GF-D8 (cell line): ENCODE measurements at places on chromosomes 11 and 22.

GRCh38 chr22:39090426-39091064 lies 6.5 kb upstream of the APOBEC3H start:
- DNase-seq = no peak

DNA sequence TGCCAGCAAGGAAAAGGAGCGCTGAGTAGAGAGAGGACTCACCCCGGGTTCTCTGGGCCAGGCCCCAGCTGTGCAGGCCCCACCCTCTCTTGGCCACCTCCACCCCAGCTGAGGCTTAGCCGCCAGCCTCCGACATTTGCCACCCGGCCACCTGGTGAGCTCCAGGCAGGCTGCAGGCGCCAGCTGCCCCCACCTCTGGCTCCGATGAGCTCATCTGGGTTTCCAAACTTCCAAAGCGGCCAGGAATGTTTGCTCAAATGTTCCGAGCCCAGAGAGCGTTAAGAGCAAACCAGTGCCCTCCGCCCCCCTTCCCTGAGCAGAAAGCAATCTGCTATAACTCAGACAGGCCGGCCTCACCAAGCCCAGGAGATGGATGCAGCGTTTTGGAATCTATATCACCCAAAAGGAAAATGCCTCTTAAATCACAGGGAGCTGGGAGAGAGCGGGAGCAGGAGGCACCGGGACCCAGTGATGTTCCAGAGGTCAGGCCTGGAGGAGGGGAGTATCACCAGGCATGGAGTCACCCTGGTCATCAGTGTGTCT lies 9.1 kb upstream of the MN1 start:
- no peak for DNase-seq

DNA sequence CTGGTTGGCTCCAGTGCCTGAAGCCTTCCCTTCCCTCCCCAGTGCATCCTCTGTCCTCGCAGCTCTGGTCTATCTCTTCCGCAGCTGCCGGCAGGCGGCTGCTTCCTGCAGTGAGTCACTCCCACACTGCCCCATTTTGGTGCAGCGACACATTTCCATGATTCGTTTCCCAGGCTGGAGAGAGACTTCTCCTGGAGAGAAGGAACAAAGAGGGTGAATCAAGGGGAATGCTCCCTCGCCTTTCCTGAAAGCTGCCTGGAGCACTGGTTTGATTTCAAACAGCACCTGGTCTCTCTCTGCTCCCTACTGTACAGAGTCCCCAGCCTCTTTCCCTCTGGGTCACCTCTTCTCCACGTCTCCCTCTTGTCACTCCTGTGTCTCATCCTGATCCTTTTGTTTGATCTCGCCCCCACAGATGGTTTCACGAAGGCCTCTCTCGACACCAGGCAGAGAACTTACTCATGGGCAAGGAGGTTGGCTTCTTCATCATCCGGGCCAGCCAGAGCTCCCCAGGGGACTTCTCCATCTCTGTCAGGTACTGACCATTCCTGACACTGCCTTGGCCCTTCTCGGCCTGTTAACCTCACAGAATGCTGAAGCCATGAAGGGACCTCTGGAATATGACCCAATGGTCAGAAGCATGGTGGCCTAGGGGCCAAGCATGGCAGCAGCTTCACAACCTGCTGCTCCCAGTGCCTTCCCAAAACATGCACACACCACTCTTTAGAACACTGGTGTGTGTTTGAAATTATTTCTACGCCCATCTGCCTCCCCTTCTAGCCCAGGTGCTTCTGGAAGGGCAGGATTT lies at the start of gene TMA7B:
TSS of gene TMA7B (plus strand) at position 758 of the 808 bp plus-strand sequence. CDS start 3,978 bp downstream, outside the sequence.
- DNase-seq = no peak

GRCh38 chr22:37672206-37672919 lies 3.1 kb upstream of the LGALS1 start:
- no peak for DNase-seq

DNA sequence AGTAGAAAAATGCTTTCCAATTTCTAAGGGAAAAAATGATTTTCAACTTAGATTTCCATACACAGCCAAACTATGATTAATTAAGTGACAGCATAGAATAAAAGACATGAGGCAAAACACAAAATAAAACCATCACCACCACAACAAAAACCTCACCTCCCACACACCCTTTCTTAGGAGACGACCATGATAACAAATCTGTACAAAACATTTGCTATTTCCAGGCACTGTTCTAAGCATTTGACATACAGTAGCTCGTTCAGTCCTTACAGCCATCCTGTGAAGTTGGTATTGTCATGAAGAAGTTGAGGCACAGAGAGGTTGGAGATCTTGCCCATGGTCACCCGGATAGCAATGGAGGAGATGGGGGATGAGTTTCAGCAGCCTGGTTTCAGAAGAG lies 8.7 kb downstream of the SPI1 start:
- DNase-seq = no peak

- no peak for DNase-seq
Measured at GRCh38 chr11:59106363-59107336, at the start of gene FAM111B. TSS of gene FAM111B (plus strand) at chr11:59107237. CDS start at chr11:59109626, 2,389 bp downstream.

- no peak for DNase-seq
Measured at GRCh38 chr11:46942172-46942571, 5.6 kb downstream of the CSTPP1 start.
